NCI-H1417 treated with DMSO at 0.1 percent for 48 hours (cell line): ENCODE measurements at places on chromosomes 6 and 20.

GRCh38 chr20:52168116-52168515 is 23.5 kb downstream of the ZFP64 start:
- DNase-seq = no peak

DNA sequence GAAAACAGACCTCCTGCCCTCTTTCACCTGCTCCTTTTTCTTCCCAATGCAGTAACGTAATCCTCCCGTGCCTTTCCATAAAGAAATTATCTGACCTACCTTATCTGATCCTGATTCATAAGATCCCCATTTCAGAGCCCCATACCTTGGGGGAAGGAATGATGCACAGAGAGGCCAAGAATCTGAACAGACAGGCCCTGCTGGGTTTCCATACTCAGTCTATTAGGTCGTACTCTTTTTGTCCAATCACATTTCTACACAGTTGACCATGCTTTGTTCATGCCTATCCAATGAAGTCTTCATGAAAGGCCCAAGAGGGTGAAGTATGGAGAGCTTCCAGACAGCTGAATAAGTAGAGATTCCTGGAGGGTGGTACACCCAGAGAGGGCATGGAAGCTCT is 25.3 kb downstream of the SRPK1 start:
- no peak for DNase-seq

DNA sequence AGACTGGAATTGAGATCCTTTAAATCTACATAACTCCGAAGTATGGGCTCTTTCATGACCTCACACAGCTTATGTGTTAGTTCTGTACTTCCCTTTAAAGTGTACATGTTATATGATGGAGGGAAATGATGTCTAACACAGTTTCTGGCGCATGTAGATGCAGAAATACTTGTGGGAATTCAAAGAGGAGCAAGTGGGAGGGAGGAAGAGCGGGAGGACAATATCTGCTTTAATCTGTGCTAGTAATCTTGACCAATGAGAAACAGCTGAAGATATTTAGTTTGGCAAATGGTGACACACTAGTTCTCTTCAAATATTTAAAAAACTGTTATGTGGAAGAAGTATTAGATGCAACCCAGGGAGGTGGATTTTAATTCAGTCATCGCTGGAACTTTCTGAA is 62.9 kb upstream of the PLEKHG1 start:
- no peak for DNase-seq

DNA sequence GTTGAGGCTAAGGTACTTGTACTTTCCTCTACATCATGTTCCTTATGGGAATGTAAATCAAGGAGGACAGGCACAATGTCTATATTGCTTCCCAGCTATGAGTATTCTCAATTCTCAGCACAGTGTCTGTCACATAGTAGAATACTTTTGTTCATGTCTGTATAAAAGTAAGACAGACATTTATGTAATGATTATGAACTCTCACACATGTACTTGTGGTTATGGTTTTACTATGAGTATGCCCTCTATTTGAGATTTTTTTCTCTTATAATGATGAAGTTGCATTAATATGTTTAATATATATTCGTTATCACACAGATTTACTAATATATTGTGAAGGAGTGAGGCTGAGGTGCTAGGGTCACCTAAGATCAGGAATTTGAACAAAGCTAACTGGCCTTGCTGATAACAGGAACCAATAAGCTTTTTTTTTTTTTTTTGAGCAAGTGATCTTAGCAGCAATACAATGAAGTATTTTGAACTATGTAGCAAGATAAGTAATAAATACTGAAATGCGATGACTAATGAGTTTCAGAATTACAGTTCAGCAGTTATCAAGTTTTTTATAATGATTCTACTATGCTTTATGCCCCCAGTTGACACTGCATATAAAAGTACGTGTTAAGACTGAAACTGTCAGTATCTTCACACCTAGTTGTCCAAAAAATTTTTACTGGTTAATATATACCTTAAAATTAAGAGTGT is 623.1 kb downstream of the HTR1B start:
- no peak for DNase-seq

- DNase-seq = no peak
Measured at GRCh38 chr6:18115356-18115755, 7.1 kb downstream of the NHLRC1 start.

GRCh38 chr6:134746140-134746539 is 203.8 kb downstream of the ALDH8A1 start:
- no peak for DNase-seq

- DNase-seq = no peak
Measured at GRCh38 chr6:16108921-16109658, 19.8 kb upstream of the MYLIP start.

DNA sequence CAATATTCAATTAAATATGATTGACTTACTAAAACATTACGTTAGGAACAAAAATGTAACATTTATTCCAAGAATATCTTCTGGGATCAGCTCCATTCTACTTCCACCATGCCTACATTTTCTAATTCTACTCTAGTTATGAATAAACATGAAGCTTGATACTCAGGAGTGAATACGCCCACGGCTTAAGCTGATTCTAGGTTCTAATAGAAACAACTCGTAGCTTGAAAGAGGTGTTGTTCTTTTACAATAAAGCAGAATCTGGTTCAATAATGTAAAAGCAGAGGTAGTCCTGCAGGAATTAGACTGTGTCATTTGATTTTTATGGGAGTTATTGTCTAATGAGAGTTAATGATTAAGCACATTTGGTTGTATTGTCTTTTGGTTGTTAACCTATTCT is 107.3 kb upstream of the OLIG3 start:
- no peak for DNase-seq

DNA sequence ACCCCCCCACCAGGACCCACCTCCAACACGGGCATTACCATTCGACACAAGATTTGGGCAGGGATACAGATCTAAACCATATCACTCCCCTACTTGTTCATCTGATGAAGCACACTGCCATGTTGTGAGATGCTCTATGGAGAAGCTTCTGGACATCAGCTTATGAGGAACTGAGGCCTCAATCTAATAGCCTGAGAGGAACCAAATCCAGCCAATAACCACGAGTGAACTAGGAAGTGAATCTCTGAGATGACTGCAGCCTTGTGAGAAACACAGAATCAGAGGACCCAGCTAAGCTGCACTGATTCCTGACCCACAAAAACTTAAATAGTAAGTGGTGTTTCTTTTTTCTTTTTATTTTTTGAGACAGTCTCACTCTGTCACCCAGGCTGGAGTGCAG is 21.6 kb upstream of the ZBTB2 start:
- DNase-seq = no peak

DNA sequence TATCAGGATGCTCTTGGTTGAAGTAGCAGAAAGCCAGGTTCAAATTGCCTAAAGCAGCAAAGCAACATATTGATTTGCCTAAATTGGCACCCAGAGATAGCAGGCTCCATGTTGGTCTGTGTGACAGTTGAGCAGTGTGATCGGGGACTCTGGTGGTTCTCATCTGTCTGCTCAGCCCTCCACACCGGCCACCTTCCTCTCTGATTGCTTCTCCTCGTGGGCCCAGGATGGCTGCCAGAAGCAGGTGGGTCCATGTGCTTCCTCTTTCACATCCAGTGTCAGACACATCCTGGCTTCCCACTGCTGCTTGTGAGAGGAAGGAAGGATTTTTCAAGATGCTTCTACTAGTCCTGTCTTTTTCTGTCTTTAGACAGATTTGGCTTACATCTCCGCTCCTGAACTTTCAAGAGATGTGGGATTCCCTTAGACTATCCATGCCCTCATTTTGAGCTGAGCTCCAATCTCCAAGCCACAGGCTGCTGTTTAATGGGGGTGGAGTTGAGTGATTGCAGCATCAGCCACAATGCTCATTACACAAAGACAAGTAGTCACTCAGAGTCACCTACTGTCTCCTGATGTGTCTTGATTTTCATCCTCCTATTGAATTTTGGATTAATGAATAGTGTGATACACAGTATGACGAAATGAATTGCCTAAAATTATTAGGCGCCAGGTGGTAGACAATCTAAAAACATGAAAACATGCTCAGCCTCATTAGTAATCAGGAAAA is 122.2 kb downstream of the ZDHHC14 start:
- DNase-seq = no peak

DNA sequence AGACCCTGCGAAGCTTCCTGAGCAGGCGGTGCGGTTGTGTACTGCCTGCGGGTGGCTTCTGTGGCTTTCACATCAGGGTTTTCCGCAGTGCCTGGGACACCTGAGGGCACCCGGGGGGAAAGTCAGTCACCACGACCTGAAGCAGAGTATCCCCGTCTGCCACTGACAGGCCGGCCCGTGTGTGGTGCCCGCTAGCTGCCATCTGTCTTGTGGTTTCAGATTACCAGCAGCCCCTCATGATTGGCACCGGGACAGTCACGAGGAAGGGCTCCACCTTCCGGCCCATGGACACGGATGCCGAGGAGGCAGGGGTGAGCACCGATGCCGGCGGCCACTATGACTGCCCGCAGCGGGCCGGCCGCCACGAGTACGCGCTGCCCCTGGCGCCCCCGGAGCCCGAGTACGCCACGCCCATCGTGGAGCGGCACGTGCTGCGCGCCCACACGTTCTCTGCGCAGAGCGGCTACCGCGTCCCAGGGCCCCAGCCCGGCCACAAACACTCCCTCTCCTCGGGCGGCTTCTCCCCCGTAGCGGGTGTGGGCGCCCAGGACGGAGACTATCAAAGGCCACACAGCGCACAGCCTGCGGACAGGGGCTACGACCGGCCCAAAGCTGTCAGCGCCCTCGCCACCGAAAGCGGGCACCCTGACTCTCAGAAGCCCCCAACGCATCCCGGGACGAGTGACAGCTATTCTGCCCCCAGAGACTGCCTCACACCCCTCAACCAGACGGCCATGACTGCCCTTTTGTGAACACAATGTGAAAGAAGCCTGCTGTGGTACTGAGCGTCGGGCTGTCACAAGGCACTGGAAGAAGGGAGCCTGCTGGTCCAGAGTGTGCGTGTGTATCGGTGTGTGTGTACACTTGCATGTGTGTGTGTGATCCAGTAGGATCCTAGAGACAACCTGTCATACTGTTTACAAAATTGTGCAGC is 54.4 kb downstream of the GOPC start:
- no peak for DNase-seq

DNA sequence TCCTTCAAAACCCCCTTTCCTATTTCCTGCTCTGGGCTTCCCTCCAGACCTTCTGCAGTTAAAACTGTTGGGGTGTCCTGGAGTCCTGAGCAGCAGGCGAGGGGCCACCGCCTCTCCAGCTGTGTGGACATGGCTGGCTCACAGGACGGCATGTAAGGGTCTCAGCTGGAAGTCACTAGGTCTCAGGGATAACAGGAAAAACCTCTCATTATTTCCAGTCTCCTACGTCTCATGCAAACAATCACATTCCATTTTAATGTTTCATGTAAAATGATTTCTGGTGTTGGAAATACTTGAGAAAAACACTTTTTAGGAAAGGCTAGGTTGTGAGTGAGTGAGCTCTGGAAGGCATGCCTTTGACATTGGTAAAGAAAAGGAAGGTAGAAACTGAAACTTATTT is 158.7 kb downstream of the SCML4 start:
- DNase-seq = no peak
